ENCODE measurements at places on chromosomes 16 and 17.

GRCh38 chr17:44084131-44084538 lies 13.6 kb downstream of the G6PC3 start:
- DNase-seq, result peak; percentile 41

DNA sequence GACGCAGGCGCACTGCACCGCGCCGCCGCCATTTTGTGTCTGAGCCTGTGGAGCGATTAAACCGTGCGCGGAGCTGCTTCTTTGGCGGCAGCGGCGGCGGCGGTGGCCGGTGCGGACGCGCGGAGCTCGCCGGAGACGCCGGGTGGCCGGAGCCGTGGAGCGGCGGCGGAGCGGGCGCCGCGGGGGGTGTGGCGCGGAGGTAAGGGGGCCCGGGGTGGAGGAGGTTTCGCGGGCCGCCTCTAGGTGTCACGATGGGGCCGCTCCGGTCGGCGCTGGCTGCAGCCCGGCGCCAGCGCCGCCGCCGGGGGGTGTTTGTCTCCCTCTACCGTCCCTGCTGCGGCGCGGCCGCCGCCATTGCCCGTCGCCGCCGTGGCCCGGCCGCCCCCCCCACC lies at the start of gene CTCF:
TSS of gene CTCF (plus strand) at position 1 of the 392 bp plus-strand sequence. CDS start 48,307 bp downstream, outside the sequence.
- no peak for DNase-seq

GRCh38 chr16:577796-578195 lies 8.0 kb downstream of the PIGQ start:
- no peak for DNase-seq

- no peak for DNase-seq
Observed at GRCh38 chr17:83037084-83037873, 42.1 kb upstream of the METRNL start.

DNA sequence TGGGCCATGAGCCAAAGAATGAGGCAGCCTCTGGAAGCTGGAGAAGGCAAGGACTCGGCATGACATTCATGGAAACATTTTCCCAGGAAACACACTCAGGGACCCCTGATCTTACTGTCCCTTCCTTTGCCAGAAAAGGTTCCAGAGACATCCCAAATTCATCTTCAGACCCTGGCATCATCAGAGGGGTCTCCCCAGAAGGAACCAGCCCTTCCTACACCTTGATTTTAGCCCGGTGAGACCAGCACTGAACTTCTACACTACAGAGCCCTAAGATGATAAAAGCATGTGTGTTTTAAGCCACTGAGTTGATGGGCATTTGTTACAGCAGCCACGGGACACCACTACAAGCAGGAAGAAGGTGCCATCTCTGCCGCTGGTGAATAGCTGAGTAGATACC lies 262.3 kb downstream of the C16orf95 start:
- DNase-seq, result no peak

- DNase-seq, result no peak
Observed at GRCh38 chr17:35742496-35742895, 10.5 kb downstream of the GAS2L2 start.

- no peak for DNase-seq
Observed at GRCh38 chr17:17958982-17959381, 13.2 kb downstream of the TOM1L2 start.

DNA sequence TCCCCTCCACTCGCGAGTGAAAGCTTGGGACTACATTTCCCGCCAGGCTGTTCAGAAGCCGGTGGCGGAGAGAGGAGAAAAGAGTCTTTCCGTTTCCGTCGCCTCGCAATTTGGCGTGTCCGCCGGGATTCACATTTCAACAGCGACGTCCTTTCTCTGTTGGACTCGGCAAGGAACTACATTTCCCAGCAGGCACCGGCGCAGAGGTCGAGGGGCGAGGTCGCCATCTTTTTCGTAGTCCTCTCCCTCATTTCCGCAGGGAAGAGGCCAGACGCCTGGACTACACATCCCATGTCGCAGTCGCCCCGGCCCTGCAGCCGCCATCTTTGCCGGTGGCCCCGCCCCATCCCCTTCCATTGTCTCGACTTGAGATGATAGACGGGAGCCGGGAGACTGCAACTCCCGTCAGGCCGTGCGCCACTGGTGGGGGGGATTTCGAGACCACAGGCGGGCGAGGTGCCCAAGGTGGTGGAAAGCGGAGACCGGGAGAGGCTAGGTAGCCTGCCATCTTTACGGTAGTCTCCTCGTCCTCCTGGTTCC lies 882 bp upstream of the FBXL19 start:
- peak; percentile 97 for DNase-seq

GRCh38 chr16:61813339-61813738 lies 222.9 kb downstream of the CDH8 start:
- DNase-seq, result no peak

GRCh38 chr16:84022644-84023043 lies 20.0 kb downstream of the SLC38A8 start:
- no peak for DNase-seq

GRCh38 chr16:48441106-48441505 lies 55.9 kb upstream of the SIAH1 start:
- no peak for DNase-seq

GRCh38 chr16:11792410-11793241 lies 4.4 kb downstream of the ZC3H7A start:
- no peak for DNase-seq

GRCh38 chr16:29977063-29977825 lies 3.6 kb downstream of the TAOK2 start:
- no peak for DNase-seq

GRCh38 chr17:20922128-20922670 lies 120.6 kb downstream of the USP22 start:
- DNase-seq, result no peak

- DNase-seq, result no peak
Observed at GRCh38 chr16:84228256-84228838, 11.5 kb downstream of the KCNG4 start.

GRCh38 chr17:34626121-34626681 lies 46.8 kb downstream of the TMEM132E start:
- no peak for DNase-seq

DNA sequence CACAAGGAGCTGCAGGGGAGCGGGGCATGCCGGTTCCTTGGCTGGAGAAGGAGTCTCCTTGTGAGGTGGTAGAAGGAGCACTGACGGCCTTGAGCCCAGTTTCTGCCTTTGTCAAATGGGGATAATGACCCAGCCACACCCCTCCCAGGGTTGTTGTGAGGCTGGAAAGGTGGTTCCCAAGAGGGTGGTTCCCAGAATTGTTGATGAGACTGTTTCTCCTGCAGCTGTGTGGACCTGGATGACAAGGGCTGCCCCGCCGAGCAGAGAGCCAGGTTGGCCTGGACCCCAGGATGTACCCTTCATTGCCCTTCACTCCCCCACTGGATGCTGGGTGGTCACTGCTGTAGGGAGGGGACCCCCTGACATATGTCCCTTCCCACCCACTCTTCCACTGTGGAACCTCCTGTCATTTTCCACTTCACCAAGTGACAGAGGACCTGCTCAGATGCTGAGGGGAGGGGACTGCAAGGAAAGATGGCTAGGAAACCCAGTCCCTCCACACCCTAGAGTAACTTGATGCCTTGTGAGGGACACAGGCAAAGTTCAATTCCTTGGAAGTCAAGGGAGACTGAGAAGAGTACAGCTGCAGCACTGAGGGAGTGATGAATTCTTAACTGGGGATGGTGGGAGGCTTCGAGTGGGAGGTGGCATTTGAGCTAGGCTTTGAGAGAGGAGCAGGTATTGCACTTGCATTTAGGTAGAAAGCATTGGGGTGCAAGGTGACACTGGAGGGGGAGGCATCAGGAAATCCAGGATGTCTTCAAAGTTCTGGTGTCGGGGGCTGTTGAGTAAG lies 10.6 kb downstream of the MIEN1 start:
- no peak for DNase-seq

- no peak for DNase-seq
Observed at GRCh38 chr16:88784856-88785105, 239 bp downstream of the PIEZO1 start.

- no peak for DNase-seq
Observed at GRCh38 chr16:81515281-81515680, 70.7 kb downstream of the CMIP start.

GRCh38 chr17:16991349-16992009 lies 19.6 kb upstream of the TNFRSF13B start:
- DNase-seq, result peak; percentile 84

- DNase-seq, result no peak
Observed at GRCh38 chr16:29315916-29316517, 90.5 kb downstream of the NPIPB11 start.

DNA sequence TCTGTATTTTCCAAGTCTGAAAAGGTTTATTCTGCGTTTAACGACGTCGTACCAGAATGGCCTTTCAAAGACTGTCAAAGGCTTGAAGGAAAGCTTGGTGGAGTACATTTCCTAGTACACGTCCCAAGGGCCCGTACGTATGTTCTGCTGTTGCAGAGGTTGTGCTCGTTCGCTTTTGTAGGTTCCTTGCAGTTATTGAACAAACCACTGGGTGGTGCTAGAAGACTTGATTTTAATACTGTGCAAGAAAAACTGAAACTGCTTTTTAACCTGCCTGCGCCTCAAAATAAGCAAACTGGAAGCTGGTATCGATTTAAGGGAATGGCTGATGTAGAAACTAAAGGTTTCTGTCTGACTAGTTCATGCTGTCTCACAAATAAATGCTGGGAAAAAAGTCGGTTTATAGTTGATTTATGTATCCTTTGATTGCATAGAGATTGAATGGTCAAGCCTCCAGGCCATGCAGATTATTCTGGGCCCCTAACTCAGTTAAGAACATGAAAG lies 54.6 kb downstream of the USP10 start:
- peak; percentile 41 for DNase-seq

- DNase-seq, result no peak
Observed at GRCh38 chr16:62038646-62039045, 2.4 kb upstream of the CDH8 start.

- no peak for DNase-seq
Observed at GRCh38 chr16:78729687-78730086, 630.2 kb downstream of the WWOX start.

GRCh38 chr17:65261152-65261551 lies 124.0 kb downstream of the RGS9 start:
- no peak for DNase-seq

Measured in activated CD4-positive, CD25-positive, alpha-beta regulatory T cell treated with anti-CD3 and anti-CD28 coated beads, Interleukin-2, amount 50 U/mL, for 72 hours (primary cell).